ENCODE measurements at places on chromosomes 4 and X.

DNA sequence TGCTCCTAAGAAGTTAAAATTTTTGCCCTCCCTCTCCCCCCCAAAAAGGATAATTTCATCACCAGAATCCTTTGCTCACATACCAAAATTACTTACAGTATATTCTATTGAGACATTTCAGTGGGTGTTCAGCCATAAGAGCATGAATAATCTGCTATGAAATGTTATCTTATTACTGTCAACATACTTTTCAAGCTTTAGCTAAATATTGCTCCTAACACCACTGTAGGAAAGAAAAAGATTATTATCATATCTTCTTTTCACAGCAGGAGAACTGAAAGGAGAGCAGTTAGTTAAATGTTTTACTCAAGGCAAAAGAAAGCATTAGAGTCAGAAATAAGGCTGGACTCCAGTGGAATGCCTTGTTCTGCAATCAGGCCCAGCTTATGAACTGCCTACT, 231.0 kb upstream of the GYPA start:
- no peak for DNase-seq

DNA sequence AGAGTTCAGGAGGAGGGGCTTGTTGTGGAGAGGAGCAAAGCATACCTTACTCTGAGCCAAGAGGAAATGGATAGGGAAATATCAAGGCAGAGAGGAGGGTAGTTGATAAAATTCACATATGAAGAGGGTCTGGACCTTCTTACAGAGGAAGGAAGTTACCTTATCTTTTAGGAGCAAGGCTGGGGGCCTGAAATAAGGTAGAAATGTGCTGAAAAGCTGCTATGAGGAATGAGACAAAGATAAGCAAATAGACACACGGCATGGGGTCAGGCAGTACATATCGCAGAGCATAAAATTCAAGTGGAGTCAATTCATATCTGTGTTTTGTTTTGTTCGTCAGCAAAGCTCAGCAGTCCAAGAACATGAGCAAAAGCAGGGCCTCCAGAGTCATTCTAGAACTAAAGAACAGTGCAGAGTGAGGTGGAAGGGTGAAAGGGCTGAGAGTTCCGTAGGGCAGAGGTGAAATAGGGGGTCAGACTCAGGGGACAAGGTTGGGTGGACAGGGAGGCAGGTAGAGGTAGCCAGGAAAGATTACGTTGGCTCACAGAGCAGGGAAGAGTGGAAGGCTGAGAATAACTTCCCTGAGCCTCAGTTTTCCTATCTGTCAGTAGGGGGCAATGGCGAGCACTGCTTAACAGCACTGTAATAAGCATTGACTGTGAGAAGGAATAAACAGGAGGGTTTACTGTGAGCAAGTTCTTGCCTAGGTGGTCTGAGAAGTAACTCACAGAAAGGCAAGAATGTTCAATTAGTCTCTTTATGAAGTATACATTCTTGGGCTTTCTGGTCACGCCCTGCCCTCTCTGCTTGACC, 9.2 kb downstream of the VSIG4 start:
- DNase-seq = no peak

DNA sequence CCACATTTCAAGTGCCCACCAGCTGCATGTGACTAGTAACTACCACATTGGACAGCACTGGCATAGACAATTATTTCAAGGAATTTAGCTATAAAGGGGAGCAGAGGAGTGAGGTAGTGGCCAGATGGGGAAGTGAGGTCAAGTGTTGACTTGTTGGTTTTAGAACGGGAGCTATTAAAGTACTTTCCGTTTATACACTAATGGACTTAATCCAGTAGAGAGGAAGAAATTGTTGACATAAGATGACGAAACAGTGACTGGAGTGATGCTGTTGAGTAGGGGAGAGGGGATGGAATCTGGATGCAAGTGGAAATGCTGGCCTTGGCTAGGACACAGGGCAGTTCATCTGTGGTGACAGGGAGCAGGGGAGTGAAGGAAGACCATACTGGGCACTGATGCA, 154.4 kb downstream of the AMMECR1 start:
- no peak for DNase-seq

- DNase-seq = no peak
Observed at GRCh38 chr4:85369703-85370380, 105.1 kb upstream of the ARHGAP24 start.

DNA sequence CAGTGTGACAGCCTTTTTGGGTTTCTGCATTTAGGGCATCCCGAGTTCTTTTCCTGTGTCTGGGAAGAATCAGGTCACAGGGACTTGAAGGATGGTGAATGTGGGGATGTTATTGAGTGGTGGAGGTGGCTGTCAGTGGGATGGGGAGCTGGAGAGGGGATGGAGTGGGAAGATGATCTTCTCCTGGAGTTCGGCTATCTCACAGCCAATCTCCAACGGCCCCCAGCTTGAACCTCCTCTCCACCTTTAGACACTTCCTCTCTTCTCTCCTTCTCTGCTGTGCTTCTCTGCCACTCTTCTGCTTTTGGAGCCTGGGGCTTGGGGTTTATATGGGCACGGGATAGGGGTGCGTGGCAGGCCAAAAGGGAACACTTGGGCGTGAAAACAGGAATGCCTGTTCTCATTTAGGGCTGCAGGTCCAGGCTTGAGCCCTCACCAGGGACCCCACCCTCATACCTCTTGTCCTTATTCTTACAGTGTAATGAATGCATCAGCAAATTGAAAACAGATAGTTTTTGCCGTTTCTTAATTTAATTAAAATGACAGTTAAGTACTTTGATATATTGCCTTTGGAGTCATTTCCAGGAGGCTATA, 37.5 kb downstream of the USP9X start:
- no peak for DNase-seq

DNA sequence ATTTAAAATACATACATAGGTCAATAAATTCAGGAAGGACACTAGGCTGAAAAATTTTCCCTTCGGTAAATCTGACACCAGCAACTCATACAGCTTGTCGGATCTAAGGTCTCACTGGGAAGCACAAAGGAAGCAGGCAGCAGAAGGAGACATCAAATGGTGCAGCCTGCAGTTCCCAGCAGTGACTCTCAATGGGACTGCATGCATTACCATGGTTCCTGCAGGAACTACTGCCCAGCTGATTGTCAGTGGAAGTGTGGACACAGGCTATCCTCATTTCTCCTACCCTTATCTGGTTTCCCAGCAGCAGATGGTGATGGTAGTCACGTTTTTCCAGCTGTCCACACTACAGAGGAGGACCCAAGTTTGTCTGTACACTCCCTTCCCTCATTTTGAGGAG, 113.3 kb downstream of the PPP1R2C start:
- no peak for DNase-seq

DNA sequence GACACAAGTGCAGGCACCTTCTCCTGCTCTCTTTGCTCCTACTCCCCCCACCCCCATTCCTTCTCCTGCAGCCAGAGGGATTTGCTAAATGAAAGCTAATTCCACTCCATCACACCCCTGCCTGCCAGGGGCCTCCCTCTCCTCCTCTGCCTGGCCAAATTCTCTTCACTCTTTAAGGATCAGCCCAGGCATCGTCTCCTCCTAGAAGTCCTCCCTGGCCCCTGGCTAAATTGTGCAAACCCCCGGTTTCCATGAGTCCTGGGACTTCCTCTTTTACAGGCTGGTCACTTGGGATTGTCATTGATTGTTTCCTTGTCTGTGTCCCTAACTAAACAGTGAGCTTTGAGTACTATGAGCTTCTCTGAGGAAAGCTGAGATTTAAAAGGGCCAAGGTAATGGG, 8.7 kb upstream of the ABLIM2 start:
- no peak for DNase-seq

GRCh38 chr4:148335133-148335532, 107.1 kb downstream of the NR3C2 start:
- DNase-seq = no peak

- DNase-seq = peak; percentile 18
Observed at GRCh38 chr4:121255986-121256750, 92.0 kb upstream of the TNIP3 start.

- no peak for DNase-seq
Observed at GRCh38 chr4:16297003-16297402, 70.7 kb upstream of the TAPT1 start.

- DNase-seq = no peak
Observed at GRCh38 chr4:186855111-186855510, 131.5 kb upstream of the FAT1 start.

GRCh38 chr4:121980643-121981042, 28.8 kb upstream of the TRPC3 start:
- DNase-seq = no peak

DNA sequence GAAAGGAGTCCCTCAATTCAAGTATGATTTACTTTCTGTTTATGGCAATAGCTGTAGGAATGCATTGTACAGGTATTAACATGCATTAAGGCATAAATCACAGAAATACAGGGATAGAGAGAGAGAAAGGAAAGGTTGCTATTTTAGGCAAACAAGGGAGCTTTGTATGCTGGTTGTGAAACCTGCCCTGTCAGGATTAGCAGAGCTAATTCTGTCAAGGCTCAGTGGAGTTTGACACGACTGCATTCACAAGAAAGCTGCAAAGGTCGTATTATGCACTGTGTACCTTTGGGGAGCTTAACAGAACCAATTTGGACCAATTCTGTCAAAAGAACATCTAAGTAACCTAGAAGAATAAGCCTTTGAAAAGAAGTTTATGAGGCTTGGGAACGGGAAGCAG, 239.3 kb downstream of the GRIA2 start:
- DNase-seq = no peak

DNA sequence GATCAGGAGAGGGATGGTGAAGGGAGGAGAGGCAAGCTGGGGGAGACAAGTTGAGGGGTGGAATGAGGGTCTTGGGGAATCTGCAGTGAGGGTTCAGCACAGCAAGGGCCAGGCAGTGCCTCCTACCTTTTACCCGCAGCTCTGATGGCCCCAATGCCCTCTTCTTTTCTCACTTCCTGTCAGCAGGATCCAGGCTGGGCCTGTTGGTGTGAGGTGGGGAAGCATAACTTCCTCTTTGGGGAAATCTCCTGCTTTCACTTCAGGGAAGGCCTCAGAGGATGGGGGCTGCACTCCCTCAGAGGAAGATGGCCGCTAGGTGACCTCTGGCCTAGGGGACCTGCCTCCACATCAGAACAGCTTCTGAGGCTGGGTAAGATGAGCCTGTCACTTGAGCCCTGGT, 36.5 kb downstream of the EFNB1 start:
- no peak for DNase-seq

DNA sequence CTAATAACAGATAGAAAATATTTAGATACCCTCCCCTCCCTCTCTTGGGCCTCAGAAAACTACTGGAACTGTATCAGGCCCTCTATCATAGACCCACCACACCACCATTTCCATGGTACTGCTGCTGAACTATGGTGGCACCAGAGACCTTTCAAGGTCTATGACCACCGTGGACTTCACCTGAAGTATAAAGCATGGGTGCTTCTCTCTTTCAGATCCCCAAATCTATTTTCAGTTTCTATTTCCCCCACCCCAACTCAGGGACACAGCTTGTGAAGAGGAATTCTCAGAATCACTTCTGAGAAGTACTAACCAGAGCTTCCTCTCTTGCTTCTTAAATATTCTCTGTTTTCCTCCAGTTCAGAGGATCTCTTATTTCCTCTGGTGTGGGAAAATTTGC, 840.8 kb upstream of the HTR2C start:
- no peak for DNase-seq

Measured in stimulated activated CD4-positive, alpha-beta T cell treated with anti-CD3 and anti-CD28 coated beads, TNF-alpha, amount 100 ng/mL, for 24 hours (primary cell).